Stimulated activated CD8-positive, alpha-beta memory T cell treated with anti-CD3 and anti-CD28 coated beads, Interleukin-15, amount 100 ng/mL, for 4 hours (primary cell): ENCODE measurements at places on chromosomes 12 and 14.

DNA sequence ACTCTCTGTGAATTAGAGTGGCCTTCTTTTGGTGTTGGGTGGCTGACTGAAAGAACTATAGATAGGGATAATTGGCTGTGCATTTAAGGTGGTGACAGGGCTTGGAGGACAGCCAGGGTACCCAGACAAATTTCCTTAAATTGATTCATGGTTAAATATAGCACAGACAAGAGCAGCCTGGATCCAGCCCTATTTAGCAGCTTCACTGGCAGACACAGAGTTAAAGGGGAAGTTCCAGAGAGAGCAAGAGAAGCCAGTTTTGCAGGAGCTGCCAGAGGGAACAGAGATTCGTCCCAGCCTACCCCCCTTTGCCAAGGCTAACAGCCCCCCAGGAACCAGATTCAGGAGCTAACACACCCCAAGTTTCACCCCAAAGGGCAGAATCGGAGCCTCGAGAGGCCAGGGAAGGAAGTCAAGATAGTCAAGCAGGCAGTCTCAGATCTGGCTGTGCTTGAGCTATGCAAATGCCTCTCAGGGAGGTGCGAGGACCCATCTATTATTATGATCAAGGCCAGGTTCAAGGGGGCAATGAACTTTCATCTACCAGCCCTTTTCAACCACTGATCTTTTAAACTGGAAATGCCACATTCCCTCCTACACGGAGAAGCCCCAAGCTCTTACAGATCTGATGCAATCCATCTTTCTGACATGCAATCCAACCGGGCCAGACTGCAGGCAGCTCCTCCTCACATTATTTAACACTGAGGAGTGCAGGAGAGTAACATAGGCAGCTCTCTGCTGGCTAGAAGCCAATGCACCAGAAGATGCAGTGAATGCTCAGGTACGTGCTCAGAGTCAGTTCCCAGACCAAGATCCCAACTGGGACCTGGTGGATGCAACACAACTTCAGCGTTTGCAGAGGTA lies 58.2 kb downstream of the DHRS2 start:
- DNase-seq, result no peak

DNA sequence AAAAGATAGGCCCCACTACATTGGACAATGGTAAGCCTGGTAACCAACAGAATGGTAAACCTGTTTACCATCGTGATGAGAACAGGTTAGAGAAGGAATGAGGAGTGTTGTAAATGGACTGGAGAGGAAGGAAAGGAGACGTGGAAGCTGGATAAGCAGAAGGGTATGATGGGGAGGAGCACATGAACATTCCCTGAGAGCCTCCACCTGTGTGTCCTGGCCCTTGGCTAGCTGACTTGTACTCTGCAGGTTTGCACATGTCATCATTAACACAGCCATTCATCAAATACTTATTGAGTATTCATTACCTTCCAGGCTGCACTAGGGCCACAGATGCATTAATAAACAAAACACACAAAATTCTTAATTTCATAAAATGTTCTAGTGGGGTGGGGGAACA lies 4.3 kb upstream of the IL26 start:
- DNase-seq, result no peak

DNA sequence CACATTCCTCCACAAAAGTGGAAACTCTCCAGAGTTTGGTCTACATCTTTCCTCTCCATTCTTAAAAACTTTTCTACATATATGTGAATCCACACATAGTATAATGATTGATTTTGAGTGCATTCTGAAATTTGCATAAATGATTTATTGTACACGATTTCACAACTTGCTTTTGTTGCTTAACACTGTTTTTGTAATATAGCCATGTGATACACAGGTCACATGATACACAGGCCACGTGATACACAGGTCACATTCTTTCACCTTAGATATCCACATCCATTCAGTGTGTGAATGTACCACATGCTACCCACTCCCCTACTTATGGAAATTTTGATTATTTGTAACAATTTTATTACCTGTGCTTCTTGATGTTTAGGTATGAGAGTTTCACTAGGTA lies 319.1 kb downstream of the ZFP36L1 start:
- no peak for DNase-seq

GRCh38 chr12:92468358-92469020 lies 234.3 kb upstream of the PLEKHG7 start:
- no peak for DNase-seq
